Cardiac muscle cell (in vitro differentiated cells and primary cell): ENCODE measurements at places on chromosomes 7 and 10. TPM values are rescaled to one million over a fixed set of nuclear protein-coding genes. Genes with fewer than 3 reads are reported as not detected.

The HYAL4 gene
- polyA plus RNA-seq, result not detected in 2 replicates

- no peak overlapping the region for H3K4me3 ChIP-seq
- H3K27me3 ChIP-seq, result no peaks in the 10 kb centered on the region
- H3K4me1 ChIP-seq, result no peaks in the 10 kb centered on the region
- no peak for DNase-seq
- H3K36me3 ChIP-seq, result peaks cover 3% of the 10 kb centered on the region
- H3K27ac ChIP-seq, result no peak overlapping the region
Measured at GRCh38 chr10:80484243-80484642, 30.1 kb downstream of the TSPAN14 start.

DNA sequence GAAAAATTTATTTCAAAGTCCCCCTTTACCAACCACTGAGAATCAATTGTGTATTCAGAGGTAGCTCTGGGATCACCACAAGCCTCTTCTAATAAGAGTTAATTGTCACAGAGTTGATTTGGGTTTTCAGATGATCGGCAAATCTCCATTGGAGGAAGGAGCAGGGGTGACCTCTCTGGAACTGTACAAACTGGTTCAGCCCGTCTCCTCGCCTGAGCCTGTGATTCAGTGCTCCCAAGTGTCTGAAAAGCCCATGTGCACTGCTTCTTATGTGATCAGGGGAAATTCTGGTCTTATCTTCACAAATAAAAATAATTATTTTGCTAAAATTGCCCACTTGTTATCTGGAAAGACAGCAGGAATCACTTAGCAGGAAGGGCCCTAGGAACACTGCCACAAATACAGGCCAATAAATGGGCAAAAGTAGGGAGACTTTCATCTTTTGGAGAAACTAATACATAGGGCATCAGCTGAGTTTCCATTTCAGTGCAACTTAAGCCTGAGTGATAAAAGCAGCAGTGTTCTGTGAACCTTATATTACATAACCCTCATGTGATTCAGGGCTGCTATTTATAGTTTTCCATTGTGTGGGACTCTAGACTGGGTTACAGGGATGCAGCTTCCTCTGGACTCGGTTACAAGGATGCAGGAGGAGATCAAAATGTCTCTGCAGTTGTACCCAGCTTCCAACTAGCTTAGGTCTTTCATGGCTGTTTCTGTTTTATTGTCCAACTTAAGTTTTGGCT, 32.3 kb downstream of the CDK1 start:
- H3K27ac ChIP-seq, result no peak overlapping the region
- no peak overlapping the region for H3K4me3 ChIP-seq
- peaks cover 4% of the 10 kb centered on the region for H3K4me1 ChIP-seq

- DNase-seq, result peak; percentile 24
- H3K36me3 ChIP-seq, result no peaks in the 10 kb centered on the region
- H3K4me1 ChIP-seq, result no peaks in the 10 kb centered on the region
- H3K4me3 ChIP-seq, result no peak overlapping the region
- H3K27me3 ChIP-seq, result no peaks in the 10 kb centered on the region
- no peak overlapping the region for H3K27ac ChIP-seq
Measured at GRCh38 chr7:124989911-124990310, 60.3 kb upstream of the POT1 start.

The ZNF25 gene
- 1.1 and 2.8 TPM in 2 replicates for polyA plus RNA-seq

The CRHR2 gene
- 0.39 and 0.42 TPM in 2 replicates for polyA plus RNA-seq
